ENCODE measurements at places on chromosomes 2 and 18.

GRCh38 chr2:155997538-155997937, 335.0 kb downstream of the NR4A2 start:
- DNase-seq = no peak

GRCh38 chr2:36530178-36530982, 67.6 kb downstream of the FEZ2 start:
- DNase-seq = peak; percentile 24

DNA sequence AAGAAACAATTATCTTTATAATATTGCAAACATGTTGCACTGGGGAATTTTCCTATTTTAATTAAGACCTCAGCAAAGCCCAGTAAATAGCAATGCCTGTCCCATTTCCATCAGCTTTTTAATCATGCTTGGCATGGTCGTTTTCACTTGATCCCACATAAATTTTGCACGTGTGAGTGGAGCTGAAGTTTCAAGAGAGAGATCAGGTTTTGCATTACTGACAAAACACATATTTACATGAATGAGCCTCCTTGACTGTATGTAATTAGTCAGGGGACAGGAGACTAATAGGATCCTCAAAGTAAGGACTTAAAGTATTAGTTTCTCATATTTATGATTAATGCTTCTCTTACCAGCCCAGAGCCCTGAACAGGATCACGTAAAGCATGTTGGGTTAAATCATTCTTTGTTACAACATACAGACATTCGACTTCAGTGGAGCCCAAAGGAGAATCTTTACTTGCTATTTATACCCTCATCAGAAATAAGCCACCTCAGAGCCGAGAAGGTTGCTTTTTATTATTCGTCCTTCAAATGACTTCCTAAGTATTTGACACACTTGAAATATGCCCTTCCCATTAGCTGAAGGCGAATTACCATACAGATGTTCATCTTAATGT, 711.3 kb downstream of the GALR1 start:
- DNase-seq = no peak

DNA sequence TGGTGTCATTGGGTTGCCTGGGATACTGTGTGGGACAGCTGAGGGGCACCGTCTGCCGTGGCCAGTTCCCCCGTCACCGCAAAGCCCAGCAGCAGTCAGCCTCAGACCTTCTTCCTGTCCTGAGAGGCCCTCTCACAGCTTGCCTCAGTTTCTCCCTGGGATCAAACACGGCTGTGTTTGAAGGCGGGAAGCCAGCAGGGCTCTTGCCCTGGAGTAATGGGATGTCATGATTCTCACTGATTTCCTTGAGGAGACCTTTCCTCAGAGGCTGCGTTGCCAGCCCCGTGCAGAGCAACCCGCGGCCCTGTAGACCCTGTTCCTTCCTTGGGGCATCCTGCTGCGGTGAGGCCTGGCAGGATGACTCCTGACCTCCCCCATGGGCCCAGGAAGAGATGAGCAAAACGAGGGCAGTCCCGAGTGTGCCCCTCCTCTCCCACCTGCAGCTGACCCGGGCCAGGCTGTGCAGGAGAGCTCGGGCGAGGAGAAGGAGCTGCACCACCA, 13.9 kb upstream of the NFATC1 start:
- DNase-seq = no peak

GRCh38 chr18:38940863-38941531, 1375.4 kb upstream of the CELF4 start:
- DNase-seq = no peak

GRCh38 chr2:69437751-69438154, 518 bp upstream of the NFU1 start:
- DNase-seq = peak; percentile 84

Measured in pons (tissue), 1 donor.